ENCODE measurements at places on chromosomes 2 and 18.

DNA sequence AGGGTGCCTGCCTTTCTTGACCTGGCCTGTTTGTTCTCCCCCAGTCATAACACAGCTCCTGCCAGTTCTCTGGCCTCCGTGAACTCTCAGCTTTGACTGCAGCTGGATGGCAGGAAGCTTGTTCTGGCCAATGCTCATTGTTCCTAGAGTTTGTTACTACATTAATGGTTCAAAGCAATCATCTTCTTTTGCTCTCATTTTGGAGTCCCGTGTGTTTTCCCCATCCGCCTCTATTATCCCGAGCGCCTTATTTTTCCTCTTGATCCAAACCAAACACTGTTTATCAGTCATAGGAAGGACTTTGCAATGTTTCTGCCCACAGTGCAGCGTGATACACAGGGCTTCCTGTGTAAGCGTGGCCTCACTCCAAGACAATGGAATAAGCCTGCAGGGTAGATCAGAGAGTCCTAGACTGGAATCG, 184.3 kb upstream of the APCDD1 start:
- H3K36me3 ChIP-seq: peaks cover 3% of the 10 kb centered on the region
- peaks cover 7% of the 10 kb centered on the region for H3K27me3 ChIP-seq
- no peak overlapping the region for H3K4me3 ChIP-seq
- DNase-seq: no peak
- no peaks in the 10 kb centered on the region for H3K4me1 ChIP-seq

- H3K27me3 ChIP-seq: no peaks in the 10 kb centered on the region
- no peaks in the 10 kb centered on the region for H3K36me3 ChIP-seq
- H3K4me1 ChIP-seq: no peaks in the 10 kb centered on the region
- H3K4me3 ChIP-seq: no peak overlapping the region
Observed at GRCh38 chr18:73691118-73691517, 456.5 kb downstream of the FBXO15 start.

DNA sequence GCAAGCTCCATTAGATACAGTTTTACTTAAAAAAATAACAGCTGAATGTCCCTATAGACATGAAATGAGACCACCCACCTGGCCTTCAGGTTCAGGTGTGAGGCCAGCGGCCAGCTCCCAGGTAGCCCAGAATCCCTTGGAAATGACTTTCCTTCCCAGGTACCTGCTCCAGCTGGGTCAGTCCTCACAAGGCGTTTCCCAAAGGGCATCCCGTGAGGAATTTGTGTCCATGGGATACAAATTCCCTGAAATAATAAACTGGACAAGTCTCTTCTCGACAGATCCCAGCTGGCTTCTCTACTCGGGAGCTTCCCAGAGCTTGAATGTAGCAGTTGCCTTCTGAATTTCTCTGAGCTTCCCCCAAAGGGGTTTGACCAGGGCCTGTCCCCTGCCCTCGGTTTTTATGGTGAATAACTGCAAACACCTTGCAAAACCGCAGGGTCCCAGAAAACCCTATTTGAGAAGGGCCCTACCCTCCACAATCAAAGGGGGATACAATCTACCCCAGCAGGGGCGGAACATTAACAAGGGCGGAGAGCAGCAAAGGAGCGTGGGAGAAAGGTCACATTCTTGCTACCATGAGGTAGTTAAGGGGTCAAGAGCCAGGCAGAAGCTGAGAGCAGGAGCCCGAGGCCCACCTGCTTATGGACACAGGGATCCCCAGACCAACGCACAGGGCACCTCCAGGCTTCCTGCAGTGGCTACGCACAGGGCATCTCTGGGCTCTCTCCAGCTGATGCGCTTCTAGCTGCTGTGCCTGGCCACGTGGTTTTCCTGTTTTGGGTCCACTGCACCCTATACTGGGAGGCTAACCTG, 107.7 kb downstream of the HDAC4 start:
- no peak overlapping the region for H3K4me3 ChIP-seq
- H3K4me1 ChIP-seq: peaks cover 57% of the 10 kb centered on the region
- no peaks in the 10 kb centered on the region for H3K27me3 ChIP-seq
- no peaks in the 10 kb centered on the region for H3K36me3 ChIP-seq
- H3K27ac ChIP-seq: peak overlapping the region; percentile 98

GRCh38 chr2:224973112-224974016, 68.9 kb downstream of the DOCK10 start:
- H3K4me1 ChIP-seq: peaks cover 45% of the 10 kb centered on the region
- H3K27me3 ChIP-seq: no peaks in the 10 kb centered on the region
- H3K27ac ChIP-seq: no peak overlapping the region
- no peak for DNase-seq

DNA sequence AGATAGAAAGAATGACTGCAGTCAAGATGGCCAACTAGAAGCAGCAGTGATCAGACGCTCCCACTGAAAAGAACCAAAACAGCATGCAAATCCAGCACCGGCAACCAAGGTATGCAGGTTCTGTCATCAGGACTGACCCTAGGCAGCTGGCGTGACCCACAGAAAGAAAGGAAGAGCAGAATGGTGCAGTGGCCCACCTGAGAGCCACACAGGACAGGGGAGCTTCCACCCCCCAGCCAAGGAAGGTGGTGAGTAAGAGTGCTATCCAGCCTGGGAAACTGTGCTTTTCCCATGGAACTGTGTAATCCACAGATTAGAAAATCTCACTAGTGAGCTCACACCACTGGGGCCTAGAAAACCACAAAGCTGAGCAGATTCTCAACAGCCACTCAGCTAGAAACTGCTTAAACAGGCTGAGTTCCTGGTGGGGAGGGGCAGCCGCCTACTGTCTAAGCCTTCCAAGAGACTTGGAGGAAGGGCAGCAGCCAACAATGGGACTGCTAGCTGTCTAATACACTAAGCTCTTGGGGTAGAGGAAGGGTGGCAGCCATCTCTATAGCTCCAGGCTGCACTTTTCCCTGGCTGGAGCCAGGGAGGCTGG, 127.9 kb downstream of the EVA1A start:
- no peak for DNase-seq
- H3K27me3 ChIP-seq: peaks cover 42% of the 10 kb centered on the region
- no peak overlapping the region for H3K4me3 ChIP-seq
- H3K27ac ChIP-seq: no peak overlapping the region
- H3K36me3 ChIP-seq: no peaks in the 10 kb centered on the region

- H3K27ac ChIP-seq: peak overlapping the region; percentile 39
- H3K36me3 ChIP-seq: peaks cover 18% of the 10 kb centered on the region
- H3K27me3 ChIP-seq: no peaks in the 10 kb centered on the region
- peaks cover 2% of the 10 kb centered on the region for H3K4me1 ChIP-seq
- DNase-seq: no peak
- no peak overlapping the region for H3K4me3 ChIP-seq
Observed at GRCh38 chr2:143623231-143623908, 494.2 kb downstream of the ARHGAP15 start.

- no peak overlapping the region for H3K4me3 ChIP-seq
- peaks cover 4% of the 10 kb centered on the region for H3K36me3 ChIP-seq
- H3K4me1 ChIP-seq: peaks cover 3% of the 10 kb centered on the region
- no peak for DNase-seq
- H3K27ac ChIP-seq: no peak overlapping the region
Observed at GRCh38 chr2:218081063-218081462, 12.0 kb downstream of the RUFY4 start.

DNA sequence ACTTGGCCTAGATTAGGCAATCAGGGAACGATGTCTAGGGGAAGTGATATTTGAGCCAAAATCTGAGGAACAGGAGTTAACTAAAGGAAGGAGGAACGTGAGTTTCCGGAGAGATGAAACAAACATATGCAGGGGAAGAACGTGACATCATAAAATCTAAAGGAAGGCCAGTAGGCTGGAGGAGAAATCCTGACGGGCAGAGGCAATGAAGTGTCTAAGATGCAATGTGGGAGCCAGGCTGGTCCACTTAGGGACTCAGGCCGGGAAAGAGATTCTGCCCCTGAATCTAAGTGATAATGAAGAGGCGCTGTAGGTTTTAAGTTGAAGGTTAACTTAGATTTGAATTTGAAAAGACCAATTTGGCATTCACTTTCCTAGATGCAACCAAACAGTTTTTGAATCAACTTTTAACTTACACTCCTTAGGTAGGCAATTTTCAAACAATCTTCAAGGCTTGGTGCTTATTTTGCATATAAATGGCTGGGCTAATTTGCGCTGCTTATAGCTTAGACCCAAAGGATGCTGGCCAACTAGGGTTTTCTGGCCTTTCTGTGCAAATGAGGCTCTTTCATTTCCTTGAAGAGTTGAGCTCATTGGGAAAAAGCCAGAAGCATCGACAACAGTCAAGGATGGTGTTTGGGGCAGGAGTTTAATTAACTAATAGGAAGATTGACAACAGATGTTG, 221.7 kb downstream of the SOX11 start:
- DNase-seq: no peak
- no peak overlapping the region for H3K27ac ChIP-seq
- H3K4me1 ChIP-seq: no peaks in the 10 kb centered on the region
- no peaks in the 10 kb centered on the region for H3K36me3 ChIP-seq
- H3K27me3 ChIP-seq: no peaks in the 10 kb centered on the region

DNA sequence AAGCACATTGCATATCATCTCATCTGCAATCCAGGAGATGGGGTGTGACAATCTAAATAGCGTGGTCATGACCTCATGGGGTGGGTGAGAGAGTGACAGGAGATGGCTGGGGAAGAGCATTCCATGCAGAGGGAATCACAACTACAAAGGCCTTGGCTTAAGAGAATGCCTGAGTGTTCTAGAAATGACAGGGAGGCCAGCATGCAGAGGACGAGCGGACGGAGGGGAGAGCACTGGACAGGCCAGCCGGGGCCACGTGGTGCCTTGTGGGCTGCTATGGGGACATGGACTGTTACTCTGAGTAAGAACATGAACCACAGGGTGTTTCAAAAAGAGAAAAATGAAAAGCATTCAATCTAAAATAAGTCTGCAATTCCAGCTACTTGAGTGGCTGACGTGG, 117.9 kb upstream of the ODC1 start:
- H3K27ac ChIP-seq: no peak overlapping the region
- peaks cover 10% of the 10 kb centered on the region for H3K36me3 ChIP-seq
- H3K27me3 ChIP-seq: no peaks in the 10 kb centered on the region
- DNase-seq: no peak
- peaks cover 8% of the 10 kb centered on the region for H3K4me1 ChIP-seq

- no peaks in the 10 kb centered on the region for H3K4me1 ChIP-seq
- H3K36me3 ChIP-seq: peaks cover 3% of the 10 kb centered on the region
- H3K27ac ChIP-seq: no peak overlapping the region
- peaks cover 31% of the 10 kb centered on the region for H3K27me3 ChIP-seq
- DNase-seq: no peak
- no peak overlapping the region for H3K4me3 ChIP-seq
Observed at GRCh38 chr2:104880076-104880475, 26.2 kb downstream of the POU3F3 start.

DNA sequence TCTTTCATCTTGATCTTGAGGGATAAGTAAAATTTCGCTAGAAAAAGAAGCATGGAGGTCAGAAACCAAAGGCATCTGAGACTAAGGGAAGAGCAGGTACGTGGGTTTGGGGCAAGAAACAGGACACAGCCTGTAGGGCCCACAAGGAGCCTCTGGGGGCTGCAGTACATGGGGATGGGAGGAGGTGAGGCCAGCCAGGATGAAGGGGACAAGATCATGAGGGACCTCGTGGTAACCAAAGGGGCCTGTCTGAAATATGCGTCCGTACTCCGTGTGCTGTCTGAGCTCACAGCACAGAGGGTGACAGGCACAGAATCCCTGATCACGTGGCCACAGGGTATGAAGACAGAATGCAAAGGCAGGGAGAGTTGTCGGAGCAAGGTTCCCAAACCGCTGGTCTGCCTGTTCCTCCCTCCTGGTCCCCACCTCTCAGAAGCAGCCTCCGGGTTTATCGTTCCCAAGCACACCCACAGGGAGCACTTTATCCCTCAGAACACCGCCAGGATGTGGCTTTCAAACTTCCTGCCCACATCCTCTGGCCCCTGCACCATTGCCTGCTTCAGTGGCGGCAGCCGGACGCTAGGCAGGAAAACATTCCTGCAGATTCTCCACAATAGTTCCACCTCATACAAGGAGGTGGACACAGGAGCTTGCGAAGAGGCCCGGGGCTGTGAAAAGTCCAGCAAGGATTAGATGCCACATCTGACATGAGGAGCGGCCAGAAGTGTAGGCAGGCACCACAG, 12.0 kb downstream of the TMEM163 start:
- peaks cover 29% of the 10 kb centered on the region for H3K4me1 ChIP-seq
- DNase-seq: no peak
- H3K36me3 ChIP-seq: peaks cover 10% of the 10 kb centered on the region

DNA sequence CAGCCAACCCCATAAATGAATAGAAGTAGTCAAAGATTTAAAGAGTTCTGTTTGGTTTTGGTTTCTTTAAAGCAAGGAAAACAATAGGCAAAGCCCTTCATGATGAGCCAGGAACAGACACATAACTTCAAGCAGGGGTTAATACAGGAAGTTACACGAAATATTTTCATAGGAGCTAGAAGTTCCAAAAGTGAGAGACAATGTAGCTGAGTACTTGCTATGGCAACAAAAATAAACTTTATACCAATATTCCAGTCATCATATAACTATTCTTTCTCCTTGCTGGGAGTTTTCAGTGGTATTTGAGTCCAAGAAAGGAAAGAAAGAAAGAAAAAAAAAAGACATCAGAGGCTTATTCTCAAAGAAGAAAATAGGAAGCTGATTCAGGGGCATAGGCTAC, 56.2 kb downstream of the COBLL1 start:
- DNase-seq: no peak
- no peak overlapping the region for H3K4me3 ChIP-seq
- H3K4me1 ChIP-seq: no peaks in the 10 kb centered on the region
- no peaks in the 10 kb centered on the region for H3K27me3 ChIP-seq

DNA sequence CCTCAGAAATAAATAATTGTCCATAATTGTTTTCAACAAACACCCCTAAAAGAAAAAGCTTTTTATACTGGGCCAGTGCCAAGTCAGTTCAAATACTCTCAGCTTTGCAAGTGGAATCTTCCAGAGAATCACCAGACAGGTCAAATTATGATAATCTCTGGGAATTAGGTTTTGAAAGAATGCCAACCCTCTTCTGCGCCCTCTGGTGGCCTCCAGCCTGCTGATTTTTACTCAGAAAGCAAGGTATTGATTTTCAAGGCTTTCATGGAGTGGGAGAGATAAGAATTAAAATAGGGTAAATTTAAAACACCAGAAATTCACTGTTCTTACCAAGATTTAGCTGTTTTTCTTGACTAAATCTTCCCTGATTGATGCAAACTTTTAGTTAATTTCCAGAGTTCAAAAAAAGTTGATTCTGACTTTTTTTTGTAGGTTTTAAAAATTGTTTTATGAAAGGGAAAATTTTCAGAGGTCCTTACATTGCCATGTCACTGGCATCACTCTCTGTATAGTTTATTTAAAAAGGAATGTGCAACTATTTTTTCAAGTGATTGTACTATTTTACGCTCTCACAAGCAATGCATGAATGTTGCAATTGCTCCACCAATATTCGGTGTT, 282.9 kb upstream of the TNP1 start:
- no peak overlapping the region for H3K4me3 ChIP-seq
- H3K4me1 ChIP-seq: no peaks in the 10 kb centered on the region
- H3K36me3 ChIP-seq: no peaks in the 10 kb centered on the region
- peaks cover 13% of the 10 kb centered on the region for H3K27me3 ChIP-seq
- H3K27ac ChIP-seq: no peak overlapping the region

DNA sequence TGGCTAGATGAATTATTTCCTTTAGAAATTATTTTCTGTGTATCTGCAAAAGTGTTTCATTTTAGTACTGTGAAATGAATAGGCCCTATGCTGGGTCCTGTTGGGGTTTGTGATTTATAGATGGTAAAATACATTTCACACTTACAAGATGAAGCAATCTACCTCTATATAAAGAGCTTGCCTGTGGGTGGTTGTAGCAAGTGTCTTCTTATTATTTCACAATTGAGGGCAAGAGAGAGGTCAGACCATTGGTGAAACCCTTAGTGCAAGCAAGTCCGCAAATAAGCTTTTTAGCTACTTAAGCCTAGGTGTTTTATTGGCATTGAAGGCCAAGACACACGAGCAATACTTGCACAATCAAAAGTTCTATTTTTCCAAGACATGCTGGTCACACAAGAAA, 153.1 kb downstream of the FMNL2 start:
- H3K27me3 ChIP-seq: peaks cover 39% of the 10 kb centered on the region
- no peak overlapping the region for H3K27ac ChIP-seq
- H3K4me1 ChIP-seq: no peaks in the 10 kb centered on the region
- H3K4me3 ChIP-seq: no peak overlapping the region
- no peak for DNase-seq

Measured in T-helper 17 cell (primary cell).